ENCODE measurements at places on chromosomes 3 and 15.

- DNase-seq: no peak
Measured at GRCh38 chr3:54211097-54211496, 88.7 kb downstream of the CACNA2D3 start.

- peak; percentile 33 for DNase-seq
Measured at GRCh38 chr3:56800832-56801661, 702 bp downstream of the ARHGEF3 start.

- DNase-seq: no peak
Measured at GRCh38 chr3:69925506-69925905, 74.0 kb upstream of the SAMMSON start.

GRCh38 chr3:41234823-41235721, 35.8 kb downstream of the CTNNB1 start:
- DNase-seq: no peak

DNA sequence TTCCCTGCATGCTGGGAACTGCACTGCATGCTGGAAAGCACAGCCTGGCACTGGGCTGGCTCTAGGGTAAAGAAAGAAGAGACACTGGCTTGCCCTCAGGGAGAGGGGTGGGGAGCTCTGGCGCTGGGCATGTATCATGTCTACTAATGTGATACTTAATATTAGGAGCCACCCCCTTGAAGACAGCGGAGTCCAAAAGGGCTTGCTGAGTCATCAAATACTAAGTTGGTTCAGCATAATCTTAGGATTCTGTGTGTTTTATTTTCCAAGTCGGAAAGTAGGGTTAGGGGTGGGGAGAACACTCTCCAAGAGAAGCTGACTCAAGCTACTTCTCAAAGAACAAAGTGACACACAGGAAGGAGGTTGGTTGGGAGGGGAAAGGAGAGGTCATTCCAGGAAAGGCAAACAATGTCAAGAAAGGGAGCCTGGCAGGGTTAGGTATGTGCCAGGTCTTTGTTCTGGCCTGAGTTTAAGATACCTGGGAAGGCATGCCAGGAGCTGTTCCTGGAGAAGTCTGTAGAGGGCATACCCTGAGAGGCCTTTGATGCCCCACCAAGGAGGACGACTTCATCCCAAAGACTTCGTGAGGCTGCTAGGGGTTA, 237.8 kb upstream of the NR2E3 start:
- no peak for DNase-seq

DNA sequence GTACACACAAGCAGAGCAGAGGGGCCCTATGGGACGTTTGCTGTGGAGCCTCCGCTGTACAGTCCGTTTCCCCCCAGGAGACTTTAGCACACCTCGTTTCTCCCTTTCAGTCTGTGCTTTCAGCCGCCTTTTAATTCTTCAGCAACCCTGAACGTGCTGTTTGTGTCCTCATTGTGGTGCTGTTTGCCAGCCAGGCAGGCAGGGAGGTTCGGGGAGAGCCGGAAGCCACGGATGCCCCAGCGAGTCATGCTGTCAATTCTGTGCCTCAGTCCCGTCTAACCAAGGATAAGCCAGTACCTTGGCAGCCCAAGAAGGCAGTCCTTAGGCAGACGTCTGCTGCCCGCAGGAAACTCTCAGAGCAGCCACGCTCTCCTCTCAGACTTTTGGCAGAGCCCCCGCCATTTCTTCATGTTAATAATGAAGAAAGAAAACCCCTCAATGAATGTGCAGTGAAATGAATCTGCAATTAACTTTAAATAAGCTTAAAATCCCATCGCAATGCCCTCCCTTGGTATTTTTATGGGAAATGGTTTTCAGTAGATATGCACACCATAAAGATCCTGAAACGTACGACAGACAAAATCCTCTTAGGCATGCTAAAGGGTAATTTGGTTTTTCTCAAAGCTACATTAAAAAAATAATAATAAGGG, 158.6 kb downstream of the UACA start:
- no peak for DNase-seq

- DNase-seq: no peak
Measured at GRCh38 chr3:50212502-50212901, 7.4 kb downstream of the SLC38A3 start.

GRCh38 chr3:65303431-65303830, 615.6 kb upstream of the ADAMTS9 start:
- no peak for DNase-seq

DNA sequence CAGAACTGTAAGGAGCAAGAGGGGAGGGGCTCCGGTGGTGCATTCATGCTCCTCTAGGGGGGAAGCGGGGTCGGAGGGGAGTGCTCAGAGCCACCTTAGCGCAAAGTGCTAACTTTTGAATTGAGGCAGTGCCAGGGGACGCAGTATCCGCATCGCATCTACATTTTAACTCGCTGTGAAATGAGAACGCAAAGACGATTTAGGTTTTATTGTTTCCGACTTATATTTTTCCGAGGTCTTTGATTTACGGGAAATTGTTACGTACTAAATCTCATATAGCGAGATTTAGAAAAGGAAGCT, 212 bp downstream of the TCAIM start:
- no peak for DNase-seq

DNA sequence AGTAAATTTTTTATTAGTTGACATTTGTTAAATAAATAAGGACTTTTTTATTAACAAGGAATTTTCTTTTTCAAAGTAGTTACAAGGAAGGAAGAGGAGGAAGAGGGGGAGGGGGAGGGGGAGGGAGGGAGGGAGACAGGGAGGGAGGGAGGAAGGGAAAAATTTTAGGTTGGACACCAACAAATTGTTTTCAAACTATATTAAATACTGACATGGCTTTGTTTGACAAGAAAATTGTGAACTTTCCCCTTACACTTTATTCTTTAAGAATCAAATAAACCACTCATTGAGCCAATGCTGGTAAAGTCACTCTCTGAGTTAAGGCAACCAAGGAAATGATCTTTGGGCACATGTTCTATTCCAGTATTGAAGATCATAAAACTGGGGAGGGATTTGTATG, 115.7 kb upstream of the PPP2R3A start:
- DNase-seq: no peak

- no peak for DNase-seq
Measured at GRCh38 chr15:52626671-52627369, 52.4 kb downstream of the ATOSA start.

DNA sequence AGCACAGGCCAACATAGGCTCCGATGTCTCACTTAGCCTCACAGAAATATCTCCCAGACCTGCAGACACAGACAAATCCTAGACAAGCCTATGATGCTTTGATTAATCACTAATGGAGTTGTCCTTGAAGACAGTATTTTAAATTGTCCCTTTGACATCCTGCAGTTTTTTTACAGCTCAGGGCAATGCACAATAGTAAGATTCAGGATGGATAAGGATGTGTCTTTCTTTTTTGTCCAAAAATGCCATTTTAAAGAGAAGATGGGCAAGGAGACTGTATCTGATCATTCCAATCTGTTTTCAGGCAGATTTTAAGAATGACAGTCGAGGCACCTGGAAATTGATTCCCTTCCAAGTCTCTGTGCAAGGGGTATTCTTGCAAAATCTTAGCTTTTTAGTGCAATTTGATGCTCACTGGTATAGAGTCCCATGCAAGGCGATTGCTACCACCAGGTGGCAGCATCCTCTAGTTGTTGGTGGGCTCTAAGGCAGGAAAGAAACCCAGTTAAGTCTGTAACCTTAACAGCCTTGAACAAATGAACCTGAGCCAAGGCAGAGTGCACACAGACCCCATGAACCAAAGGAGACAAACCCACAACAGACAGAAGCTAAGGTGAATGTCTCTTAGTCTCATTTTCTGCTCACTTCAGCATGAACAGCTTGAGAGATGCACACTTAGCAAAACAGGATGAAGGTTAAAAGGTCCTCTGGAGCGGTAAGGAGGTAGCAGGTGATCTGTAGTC, 51.2 kb upstream of the MINAR1 start:
- peak; percentile 82 for DNase-seq

- DNase-seq: no peak
Measured at GRCh38 chr3:125148836-125149235, 63.7 kb downstream of the SLC12A8 start.

- DNase-seq: no peak
Measured at GRCh38 chr15:24856397-24857390, 98.1 kb upstream of the SNRPN start.

- DNase-seq: no peak
Measured at GRCh38 chr3:119304201-119304713, 10.1 kb downstream of the ARHGAP31 start.

DNA sequence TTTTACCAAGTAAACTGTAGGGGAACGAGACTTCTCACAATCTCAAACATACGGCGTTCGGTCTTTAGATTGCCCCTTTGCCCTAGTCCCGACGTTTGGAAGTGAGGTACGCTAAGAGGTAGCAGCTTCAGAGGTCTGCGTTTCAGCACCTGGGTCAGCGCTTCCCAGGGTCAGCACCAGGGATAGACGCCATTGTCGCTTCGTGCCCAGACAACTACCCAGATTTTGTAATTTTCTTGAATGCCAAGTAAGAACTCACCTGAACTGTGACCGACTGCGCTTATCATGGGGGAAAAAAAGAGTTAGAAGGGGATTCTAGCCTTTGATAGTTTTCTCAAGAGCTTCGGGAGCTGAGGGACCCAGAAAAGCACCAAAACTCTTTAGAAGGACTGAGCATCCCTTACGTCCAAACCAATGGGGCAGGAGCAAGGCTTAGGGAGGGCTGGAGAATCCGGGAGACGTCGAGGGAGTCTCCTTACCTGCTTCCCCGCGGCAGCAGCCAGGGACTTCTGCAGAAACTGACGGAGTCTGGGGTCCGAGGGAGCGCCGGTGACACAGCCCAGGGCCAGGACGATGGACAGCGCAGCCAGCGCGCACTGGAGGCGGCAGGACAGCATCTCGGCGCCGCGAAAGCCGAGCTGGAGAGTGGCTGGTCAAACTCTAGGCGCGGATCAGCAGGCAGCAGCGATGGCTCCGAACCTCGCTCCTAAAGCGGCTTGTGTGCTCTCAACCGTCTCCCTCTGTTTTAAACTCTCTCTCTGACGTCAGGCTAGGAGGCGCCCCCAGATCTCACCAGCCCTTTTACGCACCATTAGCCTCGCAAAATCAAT, at the start of gene SST:
TSS of gene SST (minus strand) at position 720 of the 830 bp plus-strand sequence. CDS start at position 617, 103 bp downstream.
- DNase-seq: no peak

GRCh38 chr3:37309921-37310665, 135.7 kb upstream of the LRRFIP2 start:
- no peak for DNase-seq

DNA sequence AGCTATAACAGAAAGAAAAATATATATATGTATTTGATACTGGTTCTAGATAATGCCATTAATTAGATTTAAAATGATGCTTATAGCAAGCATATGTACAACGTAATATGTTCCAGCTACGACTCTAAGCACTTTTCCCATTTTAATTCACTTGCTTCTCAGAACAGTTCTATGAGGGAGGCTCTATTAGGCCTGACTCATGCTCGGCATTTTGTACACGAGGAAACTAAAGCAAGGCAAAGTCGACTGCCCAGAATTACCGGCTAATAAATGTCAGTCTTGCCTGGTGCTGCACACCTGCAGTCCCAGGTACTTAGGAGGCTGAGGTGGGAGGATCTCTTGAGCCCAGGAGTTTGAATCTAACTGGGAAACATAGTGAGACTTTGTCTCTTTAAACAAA, 106.0 kb downstream of the PTPRG start:
- DNase-seq: no peak

- DNase-seq: no peak
Measured at GRCh38 chr3:129504471-129505100, 23.9 kb upstream of the RHO start.

GRCh38 chr15:74301583-74302361, 65.6 kb downstream of the CCDC33 start:
- no peak for DNase-seq
